ENCODE measurements at places on chromosomes 4 and X.

DNA sequence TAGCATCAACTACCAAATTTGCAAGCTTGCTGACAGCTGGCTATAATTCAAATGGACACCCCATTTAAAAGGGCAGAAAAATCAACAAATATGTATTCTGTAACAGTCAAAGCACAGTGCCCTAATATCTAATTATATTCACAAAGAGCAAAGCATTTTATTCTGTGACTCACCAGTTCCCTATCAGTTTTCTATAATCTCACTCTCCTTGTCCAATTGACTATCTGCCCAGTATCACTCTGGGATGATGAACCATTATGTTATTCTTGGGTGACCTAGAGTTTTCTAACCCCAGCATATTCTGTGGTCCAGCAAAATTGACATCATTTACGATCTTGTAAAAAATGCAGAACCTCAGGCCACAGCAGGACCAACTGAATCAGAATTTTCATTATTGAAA, 82.0 kb upstream of the FREM3 start:
- no peaks in the 10 kb centered on the region for H3K36me3 ChIP-seq
- no peaks in the 10 kb centered on the region for H3K4me1 ChIP-seq
- H3K27ac ChIP-seq, result no peak overlapping the region
- no peaks in the 10 kb centered on the region for H3K27me3 ChIP-seq
- no peak overlapping the region for H3K4me3 ChIP-seq

DNA sequence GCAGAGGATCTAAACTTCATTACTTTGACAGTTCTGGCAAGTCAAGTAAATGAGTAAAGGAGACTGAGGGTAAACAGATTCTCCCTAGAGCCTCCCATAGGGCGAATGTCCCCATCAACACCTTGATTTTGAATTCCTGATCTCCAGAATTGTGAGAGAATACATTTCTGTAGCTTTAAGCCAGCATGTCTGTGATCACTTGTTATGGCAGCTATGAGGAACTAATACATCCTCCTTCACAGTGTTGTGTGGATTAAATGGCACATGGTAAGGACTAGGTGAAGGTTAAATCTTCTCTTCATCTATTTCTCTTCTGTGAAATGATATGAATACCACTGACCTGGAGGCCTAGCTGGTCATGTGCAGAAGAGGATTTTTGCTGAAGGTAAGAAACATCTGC, 137.3 kb downstream of the CPEB2 start:
- no peak overlapping the region for H3K27ac ChIP-seq
- DNase-seq, result no peak
- no peaks in the 10 kb centered on the region for H3K27me3 ChIP-seq
- H3K36me3 ChIP-seq, result no peaks in the 10 kb centered on the region

GRCh38 chr4:152187693-152188092, 348.2 kb downstream of the FBXW7 start:
- H3K4me3 ChIP-seq, result no peak overlapping the region
- no peaks in the 10 kb centered on the region for H3K27me3 ChIP-seq
- no peak for DNase-seq
- H3K36me3 ChIP-seq, result no peaks in the 10 kb centered on the region
- H3K4me1 ChIP-seq, result no peaks in the 10 kb centered on the region

DNA sequence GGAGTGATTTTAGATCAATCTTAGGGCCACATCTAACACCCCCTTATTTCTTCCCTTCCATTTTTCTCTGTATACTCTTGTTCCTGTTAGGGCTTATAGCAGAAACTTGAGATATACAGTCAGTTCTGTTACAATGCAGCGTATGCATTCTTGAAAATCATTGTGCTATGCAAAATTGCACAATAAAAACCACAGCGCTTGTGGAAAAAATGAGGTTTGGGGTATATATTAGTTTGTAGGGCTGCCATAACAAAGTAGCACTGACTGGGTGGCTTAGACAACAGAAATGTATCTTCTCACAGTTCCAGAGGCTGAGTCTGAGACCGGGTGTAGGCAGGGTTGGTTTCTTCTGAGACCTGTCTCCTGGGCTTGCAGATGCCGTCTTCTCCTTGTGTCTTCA, 59.0 kb downstream of the WWC2 start:
- H3K4me3 ChIP-seq, result no peak overlapping the region
- no peak for DNase-seq
- no peak overlapping the region for H3K27ac ChIP-seq
- H3K4me1 ChIP-seq, result peaks cover 7% of the 10 kb centered on the region
- H3K36me3 ChIP-seq, result no peaks in the 10 kb centered on the region

GRCh38 chrX:2263203-2263602, 237.6 kb downstream of the DHRSX start:
- H3K4me1 ChIP-seq, result no peaks in the 10 kb centered on the region
- H3K4me3 ChIP-seq, result no peak overlapping the region
- DNase-seq, result no peak
- no peak overlapping the region for H3K27ac ChIP-seq
